Mesenteric fat pad (tissue), 1 donor: ENCODE measurements at places on chromosomes 4 and X.

GRCh38 chr4:109816082-109816442, 500 bp downstream of the GAR1 start:
- no peak for DNase-seq

GRCh38 chr4:96073461-96073860, 233.6 kb downstream of the PDHA2 start:
- DNase-seq, result no peak

DNA sequence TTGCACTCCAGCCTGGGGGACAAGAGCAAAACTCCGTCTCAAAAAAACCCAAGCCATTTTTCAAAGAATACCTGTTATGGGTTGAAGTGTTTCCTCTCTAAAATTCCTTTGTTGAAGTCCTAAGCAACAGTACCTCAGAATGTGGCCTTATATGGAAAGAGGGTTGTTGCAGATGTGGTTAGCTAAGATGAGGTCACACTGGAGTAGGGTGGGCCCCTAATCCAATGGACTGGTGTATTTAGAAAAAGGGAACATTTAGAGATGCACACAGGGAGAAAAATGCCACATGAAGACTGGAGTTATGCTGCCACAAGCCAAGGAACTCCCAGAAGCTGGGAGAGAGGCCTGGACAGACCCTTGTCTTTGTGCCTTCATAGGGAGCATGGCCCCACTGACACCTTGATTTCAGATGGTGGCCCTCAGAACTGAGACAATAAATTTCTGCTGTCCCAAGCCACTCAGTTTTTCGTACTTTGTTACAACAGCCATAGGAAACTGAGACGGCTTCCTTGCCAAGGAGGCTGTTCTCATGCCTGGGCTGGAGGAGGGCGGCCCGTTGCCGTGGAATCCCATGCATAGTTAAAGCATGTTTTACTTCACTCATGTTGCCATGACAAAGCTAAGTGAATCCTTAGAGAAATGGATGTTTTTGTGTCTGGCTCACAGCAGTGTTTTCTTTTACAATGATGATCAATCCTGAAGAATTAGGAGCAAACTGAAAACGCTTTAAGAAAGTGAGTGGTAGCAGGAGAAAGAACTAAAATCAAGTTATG, 16.5 kb downstream of the TRAPPC2 start:
- no peak for DNase-seq

GRCh38 chr4:159097144-159097543, 5.7 kb upstream of the RAPGEF2 start:
- DNase-seq, result no peak

- DNase-seq, result no peak
Observed at GRCh38 chrX:71935476-71935875, 24.8 kb downstream of the NHSL2 start.

- no peak for DNase-seq
Observed at GRCh38 chrX:39063037-39063436, 261.8 kb downstream of the MID1IP1 start.

- DNase-seq, result no peak
Observed at GRCh38 chrX:105869701-105870100, 47.4 kb downstream of the NRK start.

DNA sequence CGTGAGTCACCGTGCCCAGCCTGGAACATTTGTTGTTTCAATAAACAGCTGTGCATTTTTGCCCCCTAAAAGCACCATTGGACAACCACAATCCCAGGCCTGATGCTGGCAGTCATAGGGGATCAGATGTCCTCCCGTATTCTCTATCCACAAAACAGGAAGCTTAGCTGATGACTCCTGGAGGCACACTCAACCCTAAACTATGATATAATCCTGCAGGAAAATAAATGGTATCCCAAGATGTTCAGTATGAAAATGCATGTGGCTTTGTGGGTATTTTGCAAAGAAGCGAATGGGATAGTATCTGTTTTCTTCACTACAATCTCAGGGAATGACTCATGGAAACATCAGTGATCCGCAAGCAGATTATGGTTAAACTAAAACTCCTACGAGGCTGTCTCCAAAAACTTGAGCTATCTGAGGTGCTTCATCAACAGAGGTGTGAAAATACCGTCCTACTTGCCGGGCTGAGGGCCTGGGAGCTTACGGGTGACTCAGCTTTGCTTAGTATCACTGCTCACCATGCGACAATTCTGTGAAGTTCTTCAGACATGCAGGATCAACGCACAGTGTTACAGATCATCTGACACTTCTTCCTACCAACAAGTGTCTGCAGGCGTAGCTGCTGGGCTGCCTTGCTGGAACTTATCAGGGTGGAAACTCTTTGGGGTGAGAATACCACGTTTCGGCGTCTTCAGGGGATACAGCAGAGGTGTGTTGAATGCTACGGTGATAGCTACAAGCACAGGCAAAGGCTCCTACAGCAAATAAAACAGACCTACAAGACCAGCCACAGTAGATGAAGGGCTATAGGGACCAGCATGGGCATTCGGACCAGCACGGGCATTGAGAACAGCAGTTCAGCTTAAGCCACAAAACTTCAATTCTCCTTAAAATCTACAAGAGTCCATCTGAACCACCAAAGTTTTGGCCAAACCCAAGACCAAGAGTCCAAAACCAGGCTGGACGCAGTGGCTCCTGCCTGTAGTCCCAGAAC, 148.5 kb downstream of the DHRSX start:
- DNase-seq, result no peak

GRCh38 chr4:126779001-126779400, 853.8 kb upstream of the INTU start:
- no peak for DNase-seq

DNA sequence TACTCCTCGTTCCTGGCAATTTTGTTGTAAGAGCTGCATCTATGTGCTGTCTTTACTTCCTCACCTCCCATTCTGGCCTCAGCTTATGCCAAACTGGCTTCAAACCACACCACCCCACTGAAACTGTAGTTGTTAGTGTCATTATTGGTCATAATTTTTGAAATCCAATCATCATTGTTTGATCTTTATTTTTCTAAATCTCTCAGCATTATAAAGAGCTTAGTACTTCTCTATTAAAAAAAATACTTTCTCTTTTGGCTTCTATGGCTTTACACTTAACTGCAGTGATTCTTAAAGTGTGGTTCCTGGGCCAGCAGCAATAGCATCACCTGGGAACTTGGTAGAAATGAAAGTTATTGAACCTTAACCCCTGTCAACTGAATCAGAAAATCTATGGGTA, 83.5 kb upstream of the GRPR start:
- DNase-seq, result no peak

- no peak for DNase-seq
Observed at GRCh38 chr4:16513876-16514275, 287.6 kb upstream of the TAPT1 start.

GRCh38 chr4:168933423-168933822, 76.6 kb downstream of the CBR4 start:
- no peak for DNase-seq

DNA sequence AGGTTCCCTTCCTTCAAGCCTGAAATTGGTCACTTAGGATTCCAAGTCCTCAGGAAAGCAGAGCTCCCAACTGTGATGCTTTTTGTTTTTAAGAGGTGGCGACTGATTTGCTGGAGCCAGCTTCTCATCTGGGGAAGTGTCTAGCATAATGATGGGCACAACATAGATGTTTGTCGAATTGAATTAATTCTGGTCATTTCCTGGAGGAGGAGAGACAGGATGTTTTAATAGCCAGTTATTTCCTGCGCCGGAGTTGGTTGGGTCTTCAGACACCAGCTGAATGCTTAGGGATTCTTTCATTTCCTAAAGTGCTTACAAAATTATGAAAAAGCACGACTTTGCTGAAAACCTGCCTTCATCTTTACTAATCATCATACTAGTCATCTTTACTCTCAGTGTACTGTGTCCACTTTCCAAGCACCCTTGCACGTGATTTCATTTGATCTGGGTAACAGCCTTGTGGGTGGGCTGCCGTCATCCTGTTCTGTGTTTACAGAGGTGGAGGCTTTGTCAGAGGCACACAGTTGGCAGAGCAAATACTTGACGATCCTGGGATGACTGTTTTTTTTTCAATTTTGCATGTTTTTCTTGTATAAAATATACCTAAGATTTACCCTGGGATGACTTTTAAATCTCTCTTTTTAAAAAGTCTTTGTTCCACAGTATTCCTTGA, 49.5 kb downstream of the RGS12 start:
- DNase-seq, result no peak

DNA sequence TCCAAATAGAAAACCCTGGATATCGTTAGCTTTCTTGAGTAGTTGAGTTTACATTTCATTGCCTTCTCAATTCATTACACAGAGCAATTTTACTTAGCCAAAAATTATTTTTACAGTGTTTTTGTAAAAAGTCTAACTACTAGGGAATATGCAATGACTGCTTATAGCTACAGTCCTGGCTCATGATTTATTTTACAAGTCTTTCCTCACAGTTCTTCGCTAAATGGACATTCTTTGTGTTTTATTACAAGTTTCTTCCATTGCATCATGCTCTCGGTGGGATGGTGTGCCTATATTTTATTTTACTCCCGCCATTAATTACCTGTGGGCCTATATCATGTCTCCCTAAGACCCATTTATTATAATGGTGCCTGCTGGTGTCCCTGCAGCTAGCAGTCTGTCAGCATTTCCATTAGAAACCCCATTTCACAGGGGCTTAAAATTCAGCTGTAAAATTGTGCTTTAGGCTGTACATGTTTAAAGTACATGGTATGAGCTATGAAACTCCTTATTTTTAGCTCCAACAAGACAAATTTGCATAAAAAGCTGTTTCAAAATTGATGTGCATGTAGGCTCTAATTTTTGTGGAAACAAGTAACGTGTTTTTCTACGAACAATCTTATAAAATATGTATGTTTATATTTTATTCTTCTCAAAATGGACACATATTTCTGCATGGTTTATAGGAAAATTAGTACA, 227.4 kb downstream of the SLC7A11 start:
- DNase-seq, result no peak

DNA sequence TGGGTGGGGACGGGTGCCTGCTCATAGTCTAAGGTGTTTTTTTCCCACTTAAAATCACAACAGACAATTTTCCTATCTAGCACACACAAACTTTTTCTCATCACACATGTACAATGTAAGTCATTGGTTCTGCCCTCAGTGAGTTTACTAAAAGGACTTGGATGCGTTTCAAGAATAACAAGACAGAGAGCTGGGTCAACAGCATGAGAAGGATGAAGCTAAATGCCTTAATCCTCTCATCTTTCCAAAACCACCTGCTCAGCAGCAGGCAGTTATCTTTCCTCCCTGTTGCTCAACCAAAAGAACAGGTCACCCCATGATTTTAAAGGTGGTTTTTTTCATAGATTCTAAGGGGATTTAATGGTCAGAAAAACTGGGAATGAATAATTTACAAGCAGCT, 40.1 kb downstream of the OFD1 start:
- DNase-seq, result no peak

DNA sequence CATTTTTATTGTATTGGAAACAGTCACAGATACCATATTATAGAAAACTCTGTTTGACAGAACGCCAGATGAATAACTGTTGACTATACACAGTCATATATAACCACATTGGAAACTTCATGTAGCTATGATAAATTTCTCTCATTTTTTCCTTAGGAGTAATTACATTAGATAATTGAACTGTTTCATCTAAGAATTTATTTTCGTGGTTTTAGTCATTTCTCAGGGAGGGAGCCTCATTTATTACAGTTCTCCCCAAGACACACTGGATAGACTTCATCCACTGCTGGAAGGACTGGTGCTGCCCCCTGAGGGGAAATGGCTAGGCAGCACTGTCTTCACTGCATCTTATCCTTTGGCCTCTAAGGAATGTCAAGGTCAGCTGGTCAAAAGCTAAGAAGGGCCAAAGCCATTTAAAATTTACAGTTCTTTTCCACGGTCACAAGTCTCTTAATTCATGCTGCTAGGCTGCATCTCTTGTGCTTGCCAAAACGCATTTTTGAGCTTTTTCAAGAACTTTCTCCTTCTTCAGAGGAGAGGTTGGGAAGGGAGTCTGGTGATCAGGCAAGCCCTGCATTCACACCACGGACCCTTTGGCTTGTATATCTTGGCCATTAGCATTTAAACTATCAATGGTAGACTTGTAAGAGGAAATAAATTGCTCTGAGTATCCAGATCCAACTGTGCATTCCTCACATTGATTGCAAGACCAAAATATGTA, 145.1 kb downstream of the CBR4 start:
- DNase-seq, result no peak

DNA sequence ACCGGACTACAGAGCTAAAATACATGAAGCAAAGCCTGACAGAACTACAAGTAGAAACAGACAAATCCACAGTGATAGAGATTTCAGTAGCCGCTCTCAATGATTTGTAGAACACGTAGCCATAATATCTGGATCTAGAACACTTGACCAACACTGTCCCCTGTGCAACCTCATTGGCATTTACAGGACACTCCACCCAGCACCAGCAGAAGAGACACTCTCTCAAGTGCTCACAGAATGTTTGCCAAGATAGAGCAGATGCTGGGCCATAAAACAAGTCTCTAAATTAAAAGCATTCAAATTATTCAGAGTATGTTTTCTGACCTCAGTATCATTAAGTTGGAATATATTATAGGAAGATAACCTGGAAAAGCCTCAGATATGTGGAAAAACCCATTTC, 21.7 kb downstream of the HTT start:
- no peak for DNase-seq

DNA sequence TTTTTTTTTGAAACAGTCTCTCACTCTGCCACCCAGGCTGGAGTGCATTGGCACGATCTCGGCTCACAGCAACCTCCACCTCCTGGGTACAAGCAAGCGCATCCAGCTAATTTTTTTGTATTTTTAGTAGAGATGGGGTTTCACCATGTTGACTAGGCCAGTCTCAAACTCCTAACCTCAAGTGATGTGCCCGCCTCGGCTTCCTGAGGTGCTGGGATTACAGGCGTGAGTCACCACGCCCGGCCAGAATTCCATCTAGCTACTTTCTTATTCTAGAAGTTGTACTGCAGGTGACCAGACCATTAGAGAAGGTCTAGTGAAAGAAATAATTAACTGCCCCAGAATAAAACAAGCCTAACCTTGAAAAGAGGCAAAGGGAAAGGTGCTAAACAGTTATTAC, 2.3 kb downstream of the LRBA start:
- DNase-seq, result no peak

DNA sequence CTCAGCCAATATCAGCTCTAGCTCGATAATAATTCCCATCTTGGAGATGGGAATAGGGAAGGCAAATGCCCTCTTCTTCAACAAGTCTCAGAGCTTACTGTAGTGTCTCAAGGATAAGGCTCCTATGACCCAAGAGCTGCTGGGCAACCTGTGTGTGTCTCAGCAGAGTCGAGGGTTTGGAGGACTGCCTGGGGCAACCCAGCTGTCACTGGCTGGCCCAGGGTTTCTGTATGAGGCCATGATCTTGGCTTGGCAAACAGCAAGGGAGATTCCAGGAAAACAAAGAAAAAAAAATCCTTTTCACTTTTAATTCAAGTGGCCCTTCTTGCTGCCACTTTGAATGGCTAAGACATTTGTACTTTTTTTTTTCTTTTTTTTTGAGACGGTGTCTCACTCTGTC, 34.4 kb downstream of the TMSB4X start:
- DNase-seq, result no peak

GRCh38 chrX:25241461-25241860, 225.7 kb upstream of the ARX start:
- no peak for DNase-seq
